ENCODE measurements at places on chromosomes 6 and 20.

- DNase-seq: no peak
These were observed 624.1 kb upstream of the CDH4 start for GRCh38 chr20:60627751-60628565.

DNA sequence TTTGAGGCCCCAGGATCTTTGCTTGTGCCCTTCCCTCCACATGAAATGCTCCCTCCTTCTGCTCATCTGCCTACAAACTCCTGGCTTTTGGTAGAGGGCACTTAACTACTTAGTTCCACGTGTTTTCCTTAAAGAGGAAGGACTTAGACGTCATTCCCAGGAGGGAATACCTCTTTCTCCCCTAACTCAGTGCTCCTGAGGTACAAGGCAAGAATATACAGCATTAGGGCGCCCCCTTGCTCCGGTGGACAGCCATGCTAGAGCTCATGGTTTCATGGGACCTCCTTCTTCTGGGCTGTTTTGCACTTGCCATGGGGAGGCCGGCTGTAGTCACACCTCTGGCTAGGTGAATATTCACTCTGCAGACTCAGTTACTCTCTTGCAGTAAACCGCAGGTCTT, 93.8 kb upstream of the LY86 start:
- DNase-seq: peak; percentile 80

DNA sequence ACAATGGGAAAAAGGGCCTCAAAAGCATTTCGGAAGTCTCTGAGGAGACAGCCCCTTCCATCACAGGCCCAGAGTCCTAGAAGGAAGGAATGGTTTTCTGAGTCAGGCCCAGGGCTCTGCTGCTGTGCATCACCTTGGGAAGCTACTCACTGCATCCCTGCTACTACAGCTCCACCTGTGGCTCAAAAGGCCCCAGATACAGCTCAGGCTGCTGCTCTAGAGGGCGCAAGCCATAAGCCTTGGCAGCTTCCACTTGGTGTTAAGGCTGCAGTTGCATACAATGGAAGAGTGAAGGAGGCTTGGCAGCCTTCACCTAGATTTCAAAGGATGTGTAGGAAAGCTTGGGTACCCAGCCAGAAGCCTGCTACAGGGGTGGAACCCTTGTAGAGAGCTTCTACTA, 54.8 kb downstream of the MEI4 start:
- no peak for DNase-seq

- no peak for DNase-seq
These were observed 140.2 kb upstream of the RPS6KA2 start for GRCh38 chr6:166767230-166767629.

DNA sequence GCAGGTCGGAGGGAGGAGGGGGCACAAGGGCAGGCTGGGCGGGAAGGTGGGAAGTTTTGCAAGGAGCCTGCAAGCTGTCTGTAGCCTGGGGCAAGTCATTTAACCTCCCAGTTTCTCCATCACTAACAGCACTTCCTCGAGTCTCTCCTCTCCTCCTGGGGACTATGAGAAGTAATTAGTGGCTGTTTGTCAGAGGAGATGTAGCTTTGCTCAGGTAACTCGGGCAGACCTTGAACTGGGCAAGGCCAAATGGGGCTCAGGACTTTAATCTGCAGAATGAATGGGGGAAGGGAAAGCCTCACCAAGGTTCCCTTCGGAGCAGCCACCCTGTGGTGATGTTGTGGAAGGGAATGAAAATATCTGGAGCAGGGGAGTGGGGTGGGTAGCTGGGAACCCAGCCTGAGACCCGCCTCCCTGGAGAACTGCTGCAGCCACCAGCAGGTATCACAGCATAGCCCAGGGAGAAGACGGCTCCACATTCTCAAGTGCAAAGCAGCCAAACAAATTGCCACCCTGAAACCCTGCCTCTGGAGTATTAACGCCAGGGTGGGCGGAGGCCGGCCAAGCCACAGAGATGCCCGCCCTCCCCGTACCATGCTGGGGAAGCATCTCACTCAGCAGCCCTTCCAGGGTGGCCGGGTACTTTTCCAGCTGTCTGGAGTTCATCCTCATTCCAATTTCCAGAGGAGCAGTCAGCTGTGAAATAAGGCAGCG, 6.1 kb upstream of the LEMD2 start:
- DNase-seq: no peak

GRCh38 chr6:136669299-136669699, 119.1 kb upstream of the MAP7 start:
- DNase-seq: peak; percentile 75

- DNase-seq: no peak
These were observed 46.9 kb downstream of the CPXM1 start for GRCh38 chr20:2753461-2754040.

DNA sequence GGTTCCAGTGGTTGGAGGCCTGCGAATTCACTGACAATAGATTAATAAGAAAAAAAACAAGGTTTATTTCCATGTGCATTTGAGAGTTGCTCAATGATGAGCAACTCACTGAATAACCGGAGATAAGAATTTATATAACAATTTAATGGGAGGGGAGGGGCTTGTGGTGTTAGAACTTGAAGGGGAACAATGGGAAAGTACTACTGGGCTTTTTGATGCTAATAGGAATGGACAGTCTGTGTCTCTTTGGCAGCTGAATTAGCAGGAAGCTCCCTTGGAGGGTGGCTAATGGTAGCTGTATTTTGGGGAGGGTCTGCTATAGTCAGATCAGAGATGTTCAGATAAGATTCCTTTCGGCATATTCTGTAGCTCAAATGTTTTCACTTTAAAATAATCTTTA, 62.4 kb upstream of the GMDS start:
- DNase-seq: no peak

DNA sequence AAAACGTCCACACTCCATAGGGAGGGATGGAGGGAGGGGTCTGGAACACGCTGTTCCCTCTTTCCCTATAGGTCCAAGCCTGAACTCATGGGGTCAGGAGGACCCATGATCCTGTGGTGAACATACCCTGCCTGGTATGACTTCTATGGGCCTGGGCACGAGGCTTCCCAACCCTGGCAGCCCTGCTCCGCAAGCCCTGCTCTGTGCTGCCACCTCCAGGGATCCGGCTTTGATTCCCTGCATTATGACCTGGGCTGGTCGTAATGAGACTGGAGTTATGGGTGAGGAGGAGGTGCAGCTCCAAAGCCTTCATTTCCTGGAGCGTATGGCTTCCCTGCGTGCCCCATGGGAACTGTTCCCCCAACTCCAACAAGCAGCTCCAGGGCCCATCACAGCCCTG, 54.9 kb downstream of the CDH22 start:
- DNase-seq: peak; percentile 31

GRCh38 chr20:59632541-59633113, 28.3 kb downstream of the PHACTR3 start:
- DNase-seq: no peak

DNA sequence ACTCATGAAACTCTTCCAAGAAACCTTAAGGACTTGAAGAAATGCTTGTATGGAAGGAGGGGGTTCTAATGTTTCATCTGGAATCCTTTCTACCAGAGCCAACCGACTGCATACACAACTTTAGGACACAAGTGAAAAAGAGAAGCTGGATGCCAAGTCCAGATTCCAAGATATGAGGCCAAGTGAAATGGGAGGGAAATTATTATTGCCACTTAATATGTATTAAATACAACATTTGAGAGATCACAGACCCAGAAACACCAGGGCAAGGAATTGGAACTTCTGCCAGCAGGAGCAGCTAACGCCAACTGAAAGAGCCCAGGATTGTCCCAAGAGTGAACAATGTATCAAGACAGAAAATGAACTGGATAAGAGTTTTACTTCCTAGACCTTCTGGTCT, 144.2 kb downstream of the ARHGAP18 start:
- DNase-seq: no peak

GRCh38 chr6:8530785-8531435, 95.6 kb upstream of the SLC35B3 start:
- DNase-seq: no peak

DNA sequence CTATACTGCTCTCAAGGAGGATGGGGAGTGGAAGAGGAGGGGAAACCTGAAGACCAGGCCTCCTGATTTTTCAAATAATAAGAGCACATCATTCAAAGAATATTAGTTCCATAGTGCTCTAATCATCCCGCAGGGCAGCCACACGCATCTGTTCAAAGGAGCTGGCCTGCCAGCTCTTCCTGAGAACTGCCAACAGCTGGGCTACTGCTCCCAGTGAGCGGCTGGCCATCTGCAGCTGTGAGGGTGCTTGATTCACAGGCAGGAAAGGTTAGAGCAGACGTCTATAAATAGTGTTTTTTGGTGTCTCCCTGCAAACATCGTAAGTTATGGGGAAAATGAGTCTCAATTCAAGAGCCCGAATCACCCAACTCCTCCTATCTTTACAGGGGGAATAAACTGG, 17.3 kb downstream of the NSFL1C start:
- no peak for DNase-seq

DNA sequence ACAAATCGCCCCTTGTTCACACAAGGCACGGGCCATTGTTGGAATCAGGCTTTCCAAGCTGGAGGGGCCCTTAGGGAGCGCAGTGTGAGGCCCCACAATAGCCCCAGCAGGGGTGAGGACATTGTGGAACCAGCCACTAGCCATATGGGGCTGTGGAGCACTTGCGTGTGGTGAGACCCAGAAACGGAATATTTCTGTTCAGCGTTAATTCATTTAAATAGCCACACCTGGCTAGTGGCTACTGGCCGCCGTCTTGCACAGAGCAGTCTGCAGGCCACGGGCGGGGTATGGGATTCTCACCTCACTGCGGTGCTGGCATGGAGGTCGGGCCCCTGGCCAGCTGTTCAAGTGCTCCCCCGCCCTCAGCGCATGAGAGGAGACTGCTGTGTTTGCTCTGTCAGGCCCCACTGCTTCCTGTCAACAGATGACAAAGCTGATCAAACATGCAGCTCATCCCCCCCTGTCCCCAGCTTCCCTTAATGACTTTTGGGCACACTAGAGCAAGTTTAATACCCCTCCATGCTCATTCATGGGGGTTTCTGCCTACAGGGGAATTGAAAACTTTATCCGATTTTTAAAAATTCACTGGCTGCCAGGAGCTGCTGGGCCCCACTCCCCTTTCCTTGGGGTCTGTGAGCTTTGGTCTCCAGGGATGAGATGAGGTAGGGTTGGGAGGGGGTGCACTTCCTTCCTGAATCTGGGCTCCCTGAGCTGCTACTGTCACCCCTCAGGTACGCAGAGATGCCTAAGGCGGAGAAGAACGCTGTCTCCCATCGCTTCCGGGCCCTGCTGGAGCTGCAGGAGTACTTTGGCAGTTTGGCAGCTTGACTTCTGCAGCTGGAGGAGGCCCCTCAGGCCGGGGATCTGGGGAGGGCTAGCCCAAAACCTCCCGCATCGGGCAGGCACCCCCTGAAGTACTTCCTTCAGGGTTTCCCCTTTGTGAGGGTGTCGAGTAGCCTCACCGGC, 13.6 kb downstream of the ITPA start:
- DNase-seq: peak; percentile 61

DNA sequence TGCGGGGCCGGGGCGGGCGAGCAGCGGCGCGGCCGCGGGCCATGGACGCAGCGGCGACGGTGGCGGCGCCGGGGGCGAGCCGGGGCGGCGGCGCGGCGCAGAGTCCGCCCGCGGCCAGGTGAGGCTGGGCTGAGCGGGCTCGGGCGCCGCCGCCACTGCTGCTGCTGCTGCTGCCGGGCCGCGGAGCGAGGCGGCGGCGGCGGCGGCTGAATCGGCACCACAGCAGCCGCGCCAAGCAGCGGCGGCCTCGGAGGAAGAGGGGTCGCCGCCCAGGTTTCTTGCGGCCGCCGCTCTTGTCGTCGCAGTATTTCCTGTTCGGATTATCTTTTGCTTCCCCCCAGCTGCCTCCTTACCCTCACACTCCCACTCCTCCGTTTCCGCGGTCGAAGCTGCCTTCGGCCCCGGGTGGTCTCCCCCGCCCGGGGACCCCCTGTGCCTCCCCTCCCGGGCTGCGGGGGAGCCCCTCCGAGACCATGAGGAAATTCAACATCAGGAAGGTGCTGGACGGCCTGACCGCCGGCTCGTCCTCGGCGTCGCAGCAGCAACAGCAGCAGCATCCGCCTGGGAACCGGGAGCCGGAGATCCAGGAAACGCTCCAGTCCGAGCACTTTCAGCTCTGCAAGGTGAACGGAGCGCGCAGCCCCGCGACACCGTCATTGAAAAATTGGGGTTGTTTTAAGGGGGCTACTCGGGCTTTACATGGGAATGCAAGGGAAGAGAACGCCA, at the start of gene STXBP5:
STXBP5 (plus strand) TSS at position 358 of the 726 bp plus-strand sequence; CDS start at position 474, 116 bp downstream.
- peak; percentile 62 for DNase-seq

GRCh38 chr20:24468401-24469115, 871 bp upstream of the SYNDIG1 start:
- no peak for DNase-seq

- peak; percentile 79 for DNase-seq
These were observed 43.4 kb upstream of the ESR1 start for GRCh38 chr6:151763938-151764680.

DNA sequence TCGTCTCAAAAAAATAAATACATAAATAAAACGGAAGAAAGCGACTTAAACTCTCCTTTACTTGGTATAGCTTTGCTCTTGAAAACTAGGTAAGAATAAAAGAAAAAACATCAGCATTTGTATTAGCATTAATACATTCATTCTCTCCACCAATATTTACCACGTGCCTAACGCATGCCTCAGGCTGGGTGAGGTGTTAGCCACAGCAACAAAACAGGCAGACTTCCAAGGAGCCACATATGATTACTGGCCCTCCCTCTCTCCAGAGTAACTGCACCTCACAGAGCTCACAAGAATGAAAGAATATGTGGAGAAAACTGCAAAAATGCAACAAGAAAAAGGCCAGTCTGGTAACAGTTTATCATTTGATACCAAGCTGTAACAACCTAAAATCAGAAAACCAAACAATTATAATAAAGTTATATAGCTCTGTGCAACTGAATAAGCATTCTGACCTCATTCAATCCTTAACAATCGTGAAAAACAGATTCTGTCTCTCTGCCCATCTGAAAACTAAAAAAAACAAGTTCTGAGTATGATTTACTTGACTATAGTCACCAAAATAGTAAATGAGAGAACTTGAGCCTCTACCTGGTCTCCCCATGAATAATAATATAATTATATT, 5.2 kb downstream of the NAPB start:
- DNase-seq: peak; percentile 60

- DNase-seq: no peak
These were observed 216.8 kb upstream of the CITED2 start for GRCh38 chr6:139591075-139591865.

- no peak for DNase-seq
These were observed 39.6 kb upstream of the STX16 start for GRCh38 chr20:58611236-58612030.

GRCh38 chr6:16244446-16244845, 6.1 kb downstream of the GMPR start:
- DNase-seq: no peak

DNA sequence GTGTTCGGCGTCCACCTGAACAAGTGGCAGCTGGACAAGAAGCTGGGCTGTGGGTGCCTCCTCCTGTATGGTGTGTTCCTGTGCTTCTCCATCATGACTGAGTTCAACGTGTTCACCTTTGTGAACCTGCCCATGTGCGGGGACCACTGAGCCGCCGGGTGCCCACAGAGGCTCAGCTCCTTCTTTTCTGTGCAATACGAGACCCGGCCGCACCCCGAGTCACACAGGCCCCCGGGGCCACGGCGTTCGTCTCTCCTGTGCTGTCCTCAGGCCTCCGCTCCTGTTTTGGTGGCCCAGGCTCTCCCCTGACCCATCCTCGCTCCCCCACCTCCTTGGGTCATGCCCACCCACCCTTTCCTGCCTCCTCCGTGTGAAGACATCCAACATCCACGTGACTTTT, 37.1 kb upstream of the RIN2 start:
- no peak for DNase-seq

GRCh38 chr6:131382631-131383030, 190.4 kb upstream of the ARG1 start:
- no peak for DNase-seq
